ENCODE measurements at places on chromosomes 2 and 18.

- DNase-seq = no peak
Observed at GRCh38 chr2:1995987-1996386, 251.7 kb upstream of the PXDN start.

- DNase-seq = no peak
Observed at GRCh38 chr2:60319031-60319547, 234.4 kb downstream of the BCL11A start.

- no peak for DNase-seq
Observed at GRCh38 chr2:120653871-120654270, 81.8 kb upstream of the GLI2 start.

GRCh38 chr2:70425682-70426301 lies 123.9 kb upstream of the FAM136A start:
- DNase-seq = no peak

DNA sequence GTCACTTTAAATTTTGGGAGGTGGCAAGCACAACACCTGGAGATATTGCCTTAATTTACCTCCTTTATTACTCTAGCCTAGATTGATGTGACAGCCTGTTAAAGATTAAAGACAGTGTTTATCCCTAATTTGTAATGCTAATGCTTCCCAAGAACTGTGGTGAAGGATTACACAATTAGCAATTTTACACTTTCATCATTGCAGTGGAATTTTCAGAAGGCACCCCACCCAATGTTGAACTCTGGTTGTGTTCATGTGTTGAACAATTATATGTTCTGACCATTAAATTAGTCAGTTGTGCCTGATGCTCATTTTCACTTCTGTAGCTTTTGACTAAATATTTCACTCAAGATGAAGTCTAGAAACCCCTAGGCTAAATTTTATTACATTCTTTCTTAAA lies 317.1 kb upstream of the CWC22 start:
- DNase-seq = no peak

DNA sequence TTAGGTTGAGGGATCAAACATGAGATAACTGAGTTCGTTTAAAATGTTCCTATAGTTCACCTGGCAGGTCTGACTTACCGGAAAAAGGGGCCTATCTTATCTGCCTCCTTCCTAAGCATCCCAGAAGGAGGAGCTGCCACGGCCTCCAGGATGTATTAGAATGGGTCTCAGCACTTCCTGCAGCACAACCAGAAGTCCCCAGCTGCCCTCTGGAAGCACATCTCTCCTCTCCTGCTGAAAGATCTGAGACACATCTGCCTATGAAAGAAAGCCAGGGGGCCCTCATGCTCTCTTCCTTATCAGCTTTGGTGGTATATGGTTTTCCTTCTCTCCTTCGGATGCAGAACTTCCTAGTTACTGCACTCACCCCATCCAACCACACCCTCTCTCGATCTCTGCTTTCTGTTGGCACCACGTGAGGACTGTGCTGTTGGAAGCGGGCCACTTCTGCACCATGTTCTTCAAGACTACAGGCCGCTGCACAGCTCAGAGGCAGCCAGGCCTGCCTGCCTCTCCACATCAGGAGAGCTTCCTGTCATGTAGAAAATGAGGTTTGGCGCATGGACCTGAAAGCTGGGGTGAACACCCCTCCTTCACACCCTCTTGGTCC lies 6.5 kb downstream of the IGFBP5 start:
- DNase-seq = no peak

- no peak for DNase-seq
Observed at GRCh38 chr2:31937741-31938140, 73.1 kb downstream of the MEMO1 start.

DNA sequence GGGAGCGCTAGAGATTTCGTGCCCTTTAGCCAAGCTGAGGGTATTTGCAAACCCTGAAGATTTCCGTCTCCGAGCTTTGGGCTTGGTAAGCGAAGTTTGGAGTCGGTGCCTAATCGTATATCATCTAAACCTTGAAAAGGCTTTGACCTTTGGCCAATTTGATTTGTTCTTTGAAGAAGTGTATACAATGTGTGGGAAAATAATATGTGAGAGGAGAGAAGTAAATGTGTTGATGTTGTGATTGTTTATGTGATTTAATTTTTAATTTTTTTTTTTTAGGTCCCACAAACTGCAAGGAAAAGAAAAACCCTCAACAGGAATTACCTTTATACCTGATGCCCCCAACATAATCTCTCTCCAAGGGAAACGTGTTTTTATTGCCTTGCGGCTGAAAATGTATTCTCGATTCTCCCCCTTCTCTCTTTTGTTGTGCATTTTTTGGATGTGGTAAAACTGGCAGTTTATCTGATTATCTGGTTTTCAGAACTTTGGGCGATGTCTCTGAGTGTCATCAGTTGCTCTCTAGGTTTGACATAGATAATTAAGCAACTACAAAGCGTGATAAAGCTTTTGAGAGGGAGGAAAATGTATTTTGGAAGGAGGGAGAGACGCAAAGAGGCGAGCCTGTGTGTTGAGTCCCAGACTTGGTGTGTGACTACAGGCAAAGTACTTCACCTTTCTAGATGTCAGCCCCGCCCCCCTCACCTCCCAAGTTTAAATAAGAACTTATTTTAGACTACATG lies 912 bp upstream of the FBXO11 start:
- DNase-seq = no peak

DNA sequence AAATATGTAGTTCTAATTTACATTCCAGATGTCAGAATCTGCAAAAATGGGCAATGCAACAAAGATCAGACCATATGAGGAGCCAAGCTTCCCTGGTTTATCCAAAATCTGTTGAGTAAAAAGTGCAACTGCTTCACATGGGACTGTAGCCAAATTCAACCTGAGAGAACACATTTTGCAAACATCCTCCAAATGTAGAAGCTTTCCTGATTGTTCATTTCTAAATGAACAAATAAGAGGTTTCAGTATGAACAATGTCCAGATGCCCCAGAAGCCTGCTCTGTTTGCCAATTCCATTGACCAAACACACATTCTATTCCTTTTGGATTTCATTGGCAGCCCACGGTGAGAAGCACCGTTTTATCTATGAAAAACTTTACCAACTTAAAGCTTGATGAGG lies 117.9 kb upstream of the OSR1 start:
- no peak for DNase-seq

DNA sequence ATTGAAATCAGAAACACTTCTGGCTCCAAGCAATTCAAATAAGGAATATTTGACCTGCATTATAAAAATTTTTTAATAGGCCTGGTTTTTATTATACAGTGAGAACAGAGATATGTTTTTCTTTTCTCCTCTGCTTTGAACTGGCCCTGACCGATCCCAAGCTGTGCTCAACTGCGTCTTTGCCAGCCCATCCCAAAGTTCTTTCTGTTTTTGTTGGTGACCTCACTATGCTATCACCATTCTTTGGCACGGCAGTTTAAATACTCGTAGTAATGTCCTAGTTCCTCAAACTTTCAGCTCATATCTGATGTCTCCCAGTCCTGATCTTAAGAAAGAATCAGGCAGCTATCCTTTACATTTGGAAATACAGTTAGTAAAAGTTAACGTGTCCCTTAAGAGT lies 42.3 kb upstream of the NETO1 start:
- DNase-seq = no peak

GRCh38 chr18:12420821-12421421 lies 13.2 kb downstream of the PRELID3A start:
- DNase-seq = no peak

GRCh38 chr2:101362316-101362715 lies 25.0 kb downstream of the CREG2 start:
- DNase-seq = no peak

DNA sequence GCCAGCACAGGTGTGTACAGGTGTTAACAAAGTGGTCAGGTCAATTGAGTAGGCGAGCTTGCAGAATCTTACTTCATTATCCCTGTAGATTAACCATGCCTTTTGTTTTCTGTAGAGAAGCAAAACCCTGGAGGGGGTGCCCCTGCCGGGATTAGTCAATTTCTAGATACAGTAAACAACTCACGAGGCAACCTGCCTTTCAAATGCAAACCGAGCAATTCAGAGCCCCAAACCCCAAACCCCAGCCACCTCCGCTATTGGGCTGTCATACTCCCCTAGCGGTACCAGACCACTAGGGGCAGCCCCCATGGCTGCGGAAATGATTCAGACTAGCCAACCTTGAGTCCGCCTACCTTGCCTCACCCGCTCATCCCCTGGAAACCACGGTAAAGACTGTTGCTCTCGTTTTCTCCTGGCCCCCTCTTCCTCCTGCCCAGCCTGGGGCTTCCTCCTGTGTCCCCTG lies 61.4 kb upstream of the KIF5C start:
- DNase-seq = no peak

GRCh38 chr2:61421611-61422010 lies 49.3 kb downstream of the USP34 start:
- DNase-seq = no peak

GRCh38 chr2:67463810-67464209 lies 66.7 kb downstream of the ETAA1 start:
- DNase-seq = peak; percentile 64

DNA sequence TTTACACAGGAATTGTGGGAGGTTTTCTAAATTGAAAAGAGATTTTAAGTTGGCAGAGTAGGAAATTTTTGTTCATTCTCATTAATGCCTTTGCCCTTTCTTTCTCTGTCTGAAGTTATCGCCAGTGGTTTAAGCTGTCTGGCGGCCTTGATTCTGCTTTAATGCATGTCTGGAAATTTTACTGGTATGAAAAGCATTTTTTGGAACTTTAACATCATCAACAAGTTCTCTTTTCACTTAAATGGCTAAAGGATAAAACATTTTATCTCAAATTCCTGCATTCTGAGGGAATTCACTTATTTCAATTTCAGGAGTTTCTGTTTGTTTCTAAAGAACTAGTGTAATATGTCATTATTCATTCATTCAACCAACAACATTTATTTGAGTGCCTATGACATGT lies 233.9 kb upstream of the FOSL2 start:
- no peak for DNase-seq

- DNase-seq = no peak
Observed at GRCh38 chr2:10330700-10331026, 28.0 kb downstream of the HPCAL1 start.

DNA sequence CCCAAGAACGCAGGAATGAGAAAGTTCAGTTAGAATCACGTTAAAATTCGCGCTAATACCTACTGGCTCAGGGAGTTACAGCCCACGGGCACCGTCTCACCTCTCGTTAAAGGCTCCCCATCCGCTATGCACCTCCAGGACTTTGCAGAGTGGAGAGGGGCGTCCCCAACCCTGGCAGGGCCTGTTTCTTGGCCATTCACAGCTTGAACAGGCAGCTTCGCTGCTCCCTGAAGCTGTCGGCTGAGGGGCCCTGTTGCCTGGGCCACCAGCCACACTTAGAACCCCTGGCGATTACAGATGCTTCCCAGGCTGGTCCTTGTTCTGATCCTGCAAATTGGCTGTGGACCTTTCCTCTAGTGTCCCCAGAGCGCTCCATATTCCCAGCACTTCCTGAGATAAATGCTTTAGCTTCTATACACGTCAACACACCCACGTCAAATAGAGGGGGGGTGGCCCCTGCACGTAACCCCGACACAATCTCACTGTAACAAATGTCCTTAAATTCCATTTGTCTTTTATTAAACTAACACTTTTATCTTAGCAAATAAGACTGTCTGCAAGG lies 16.8 kb upstream of the SNTG2 start:
- no peak for DNase-seq

GRCh38 chr2:187543488-187543887 lies 10.7 kb downstream of the TFPI start:
- no peak for DNase-seq

- peak; percentile 80 for DNase-seq
Observed at GRCh38 chr2:191376981-191377629, 131.9 kb downstream of the MYO1B start.

DNA sequence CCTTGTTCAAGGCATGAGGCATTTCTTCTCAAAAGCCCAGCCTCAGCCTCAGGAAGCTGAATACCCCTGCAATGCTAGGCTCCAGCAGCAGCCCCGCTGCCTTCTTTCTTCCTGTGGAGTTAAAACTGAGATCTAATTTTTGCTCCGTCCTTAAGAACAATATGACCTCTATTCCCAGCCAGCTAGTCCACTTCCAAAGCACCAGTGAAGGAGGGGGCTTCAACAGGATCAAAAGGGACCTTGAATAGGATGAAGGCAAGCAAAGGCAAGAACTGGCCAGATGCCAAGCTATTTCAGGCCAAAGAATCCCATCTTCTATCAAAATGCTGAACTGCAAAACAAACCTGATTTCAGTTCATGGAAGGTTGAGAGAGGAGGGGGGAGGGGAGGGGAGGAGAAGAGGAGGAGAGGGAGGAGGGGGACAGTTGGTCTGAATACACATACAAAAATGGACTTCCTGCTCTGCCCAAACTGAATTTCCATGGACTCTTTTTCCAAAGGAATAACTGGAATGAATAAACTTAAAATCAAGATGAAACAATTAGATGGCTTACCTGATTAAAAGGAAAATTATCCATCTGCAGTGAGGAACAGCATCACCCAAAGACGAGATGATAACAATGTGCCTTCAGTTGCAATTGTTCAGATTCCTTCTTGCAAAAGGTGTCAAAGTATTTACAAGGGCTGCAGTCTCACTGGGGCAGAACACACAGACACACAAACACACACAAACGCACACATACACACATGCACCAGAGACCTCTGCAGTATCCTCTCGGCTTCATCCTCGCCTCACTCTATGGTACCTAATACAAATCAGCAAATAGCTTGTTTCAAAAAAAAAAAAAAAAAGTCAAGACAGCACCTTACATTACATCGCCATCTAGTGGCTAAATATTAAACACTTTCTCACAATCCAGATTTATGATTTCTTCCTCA lies at the start of gene SCN1A:
SCN1A (minus strand) TSS at position 804 of the 939 bp plus-strand sequence. CDS start 54,399 bp downstream, outside the sequence.
- peak; percentile 32 for DNase-seq

DNA sequence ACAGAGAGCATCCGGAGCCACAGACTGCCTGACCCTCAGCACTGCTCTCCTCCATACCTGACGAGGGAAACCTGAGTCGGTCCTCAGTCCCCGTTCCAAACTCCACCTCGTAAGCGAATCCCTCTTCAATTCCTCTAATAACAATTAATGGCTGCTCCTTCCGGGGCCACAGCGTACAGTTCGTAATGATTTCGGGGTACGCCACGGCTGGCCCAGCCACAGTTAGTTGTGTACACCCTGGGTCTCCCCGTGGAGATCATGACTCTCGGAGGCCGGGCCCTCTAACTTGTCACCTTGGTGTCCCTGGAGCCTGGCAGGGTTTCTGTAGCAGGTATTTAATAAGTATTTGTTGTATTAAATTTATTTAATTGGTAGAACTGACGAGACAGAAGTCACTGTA lies 121.5 kb downstream of the EIPR1 start:
- no peak for DNase-seq

DNA sequence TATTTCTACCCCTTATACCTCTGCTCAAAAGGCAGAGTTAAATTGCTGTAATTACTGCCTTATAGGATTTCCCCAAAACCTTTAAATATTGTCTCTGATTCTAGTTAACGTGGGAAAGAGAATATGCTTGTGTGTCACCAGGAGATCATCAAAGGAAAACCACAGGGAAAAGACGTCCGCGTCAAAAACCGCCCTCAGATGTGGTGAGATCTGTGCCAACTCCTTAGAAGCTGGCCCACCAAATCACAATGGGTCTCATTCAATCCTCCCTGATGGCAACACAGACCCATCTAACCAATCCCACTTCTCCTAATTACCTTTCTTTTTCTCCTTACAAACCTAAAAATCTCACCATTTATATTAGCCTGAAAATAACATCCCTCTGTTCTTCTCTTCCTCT lies 25.4 kb downstream of the VPS54 start:
- DNase-seq = no peak

- DNase-seq = no peak
Observed at GRCh38 chr18:55839343-55839742, 251.4 kb upstream of the TCF4 start.

Measured in HCT116 (cell line).